Choroid plexus epithelial cell (primary cell): ENCODE measurements at places on chromosomes 3 and 15.
A peak's percentile ranks its signal among the peaks of the same experiment; 100 is the strongest.

DNA sequence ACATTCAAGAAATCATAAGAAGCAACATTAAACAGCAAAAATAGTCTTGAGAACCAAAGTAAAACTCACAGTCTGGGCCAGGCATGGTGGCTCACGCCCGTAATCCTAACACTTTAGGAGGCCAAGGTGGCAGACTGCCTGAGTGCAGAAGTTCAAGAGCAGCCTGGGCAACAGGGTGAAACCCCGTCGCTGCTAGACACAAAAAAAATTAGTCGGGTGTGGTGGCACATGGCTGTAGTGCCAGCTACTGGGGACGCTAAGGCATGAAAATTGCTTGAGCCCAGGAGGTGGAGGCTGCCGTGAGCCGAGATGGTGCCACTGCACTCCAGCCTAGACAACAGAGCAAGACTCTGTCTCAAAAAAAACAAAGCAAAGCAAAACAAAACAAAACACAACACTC lies 117.7 kb upstream of the GOLGA6L6 start:
- DNase-seq: no peak

DNA sequence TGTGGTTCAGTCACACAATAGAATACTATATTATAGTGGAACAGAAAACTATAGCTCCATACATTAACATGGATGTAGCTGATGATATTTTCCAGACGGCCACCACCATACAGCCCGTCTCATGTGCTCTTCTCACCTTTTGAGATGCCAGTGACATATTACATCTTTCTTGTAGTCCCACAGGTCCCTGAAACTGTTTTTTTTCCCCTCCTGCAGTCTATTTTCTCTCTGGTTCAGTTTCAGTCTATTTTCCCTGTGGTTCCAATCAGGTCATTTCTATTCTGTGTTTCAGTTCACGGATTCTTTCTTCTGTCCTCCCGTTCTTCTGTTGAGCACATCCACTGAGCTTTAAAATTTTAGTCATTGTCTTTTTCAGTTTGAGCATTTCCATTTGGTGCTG lies 72.2 kb downstream of the PPCDC start:
- no peak for DNase-seq

GRCh38 chr3:159252274-159252673 lies 450.4 kb downstream of the MFSD1 start:
- DNase-seq: peak; percentile 51

DNA sequence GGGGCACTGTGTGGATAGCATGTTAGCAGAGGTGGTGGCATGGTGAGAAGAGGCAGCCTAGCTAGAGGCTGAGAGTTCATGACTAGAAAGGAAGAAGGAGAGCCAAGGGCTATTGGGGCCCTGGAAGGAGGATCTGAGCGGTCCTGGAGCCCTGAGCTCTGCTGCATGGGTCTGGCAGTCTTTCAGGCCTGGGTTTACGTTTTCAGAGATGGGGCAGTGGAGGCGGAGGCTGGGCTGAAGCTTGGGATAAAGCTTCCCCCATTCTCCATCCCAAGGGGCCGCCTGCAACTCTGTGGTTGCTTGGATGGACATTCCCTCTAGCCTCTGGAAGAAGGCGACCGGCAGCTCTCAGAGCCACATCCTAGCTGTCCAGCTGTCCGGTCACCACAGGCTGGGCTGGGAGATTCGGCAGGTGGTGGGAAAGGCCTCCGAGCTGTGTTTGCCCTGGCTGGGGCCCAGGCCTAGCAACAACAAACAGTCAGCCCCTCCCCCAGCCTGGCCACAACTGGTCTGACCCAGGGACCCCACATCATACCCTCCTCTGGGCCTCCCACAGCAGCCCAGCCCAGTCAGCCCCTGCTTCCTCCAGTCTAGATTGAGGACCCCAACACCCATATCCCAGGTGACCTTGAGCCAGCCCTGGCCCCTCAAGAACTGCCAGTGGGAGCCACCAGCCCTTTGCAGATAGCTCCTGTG lies 1.8 kb upstream of the SLC38A3 start:
- no peak for DNase-seq

GRCh38 chr3:183099838-183100204 lies 525 bp upstream of the MCCC1 start:
- DNase-seq: no peak

- peak; percentile 74 for DNase-seq
Observed at GRCh38 chr3:150062492-150062891, 91.8 kb upstream of the PFN2 start.

DNA sequence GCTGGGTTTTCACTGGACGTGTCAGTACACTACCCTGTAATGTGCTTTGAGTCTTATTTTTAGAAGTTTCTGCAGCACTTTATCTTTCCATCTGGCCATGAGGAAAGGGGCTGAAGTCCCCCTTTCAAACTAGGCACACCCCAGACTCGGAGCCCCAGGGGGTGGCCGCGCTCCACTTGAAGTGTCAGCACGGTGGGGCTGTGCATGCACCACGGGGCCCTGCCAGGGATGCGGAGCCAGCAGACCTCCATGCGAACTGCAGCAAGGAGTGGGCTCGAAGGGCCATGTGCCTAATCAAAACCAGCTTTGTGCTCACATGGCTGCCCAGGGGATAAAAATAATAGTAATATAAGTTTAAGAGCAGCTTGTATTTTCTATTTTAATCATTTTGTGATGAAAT lies 100.9 kb upstream of the HACD2 start:
- no peak for DNase-seq

- no peak for DNase-seq
Observed at GRCh38 chr15:95898761-95899160, 431.7 kb upstream of the NR2F2 start.

DNA sequence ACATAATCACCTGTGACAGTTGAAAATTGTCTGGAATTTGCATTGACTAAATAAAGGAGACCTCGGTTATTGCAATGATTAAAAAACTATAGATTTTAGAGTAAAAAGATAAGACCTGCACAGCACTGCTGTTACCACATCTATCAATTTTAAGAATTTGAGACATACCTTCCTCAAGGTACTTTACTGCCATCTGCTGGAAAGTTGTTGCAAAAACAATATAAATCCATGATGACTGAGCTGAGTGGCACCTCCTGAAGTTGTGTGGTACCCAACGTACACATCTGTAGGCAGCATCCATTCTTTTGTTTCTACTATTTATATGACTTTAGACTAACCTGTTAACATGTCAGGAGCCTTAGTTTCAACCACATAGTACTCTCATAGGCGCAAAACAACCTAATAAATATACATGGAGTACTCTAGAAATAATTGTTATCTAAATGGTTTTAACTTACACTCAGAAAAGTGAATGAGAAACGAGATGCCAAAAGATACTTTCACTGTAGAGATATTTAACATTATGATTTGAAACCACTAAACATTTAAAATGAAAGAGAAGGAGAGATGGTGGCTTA lies 106.7 kb downstream of the GHSR start:
- DNase-seq: peak; percentile 77

DNA sequence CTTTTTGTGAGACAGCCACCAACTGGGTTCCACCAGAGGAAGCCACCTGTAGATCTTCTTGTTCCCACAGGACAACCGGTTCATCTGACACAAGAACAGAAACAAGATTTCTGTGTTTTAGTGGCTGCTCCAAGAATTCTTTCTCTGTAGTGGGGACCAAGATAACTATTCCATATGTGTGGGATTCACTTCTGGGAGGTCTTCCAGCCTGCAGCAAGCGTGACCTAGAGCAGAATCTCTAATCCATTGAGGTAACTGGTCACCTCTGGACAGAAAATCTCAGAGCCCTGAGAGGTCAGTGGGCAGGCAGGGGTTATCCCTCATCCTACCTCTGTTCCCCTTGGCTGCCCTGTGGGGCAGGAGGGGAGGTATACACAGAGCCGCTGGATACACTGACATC lies 311.3 kb downstream of the NTRK3 start:
- DNase-seq: no peak

GRCh38 chr15:95290176-95290974 lies 1040.1 kb upstream of the NR2F2 start:
- no peak for DNase-seq

DNA sequence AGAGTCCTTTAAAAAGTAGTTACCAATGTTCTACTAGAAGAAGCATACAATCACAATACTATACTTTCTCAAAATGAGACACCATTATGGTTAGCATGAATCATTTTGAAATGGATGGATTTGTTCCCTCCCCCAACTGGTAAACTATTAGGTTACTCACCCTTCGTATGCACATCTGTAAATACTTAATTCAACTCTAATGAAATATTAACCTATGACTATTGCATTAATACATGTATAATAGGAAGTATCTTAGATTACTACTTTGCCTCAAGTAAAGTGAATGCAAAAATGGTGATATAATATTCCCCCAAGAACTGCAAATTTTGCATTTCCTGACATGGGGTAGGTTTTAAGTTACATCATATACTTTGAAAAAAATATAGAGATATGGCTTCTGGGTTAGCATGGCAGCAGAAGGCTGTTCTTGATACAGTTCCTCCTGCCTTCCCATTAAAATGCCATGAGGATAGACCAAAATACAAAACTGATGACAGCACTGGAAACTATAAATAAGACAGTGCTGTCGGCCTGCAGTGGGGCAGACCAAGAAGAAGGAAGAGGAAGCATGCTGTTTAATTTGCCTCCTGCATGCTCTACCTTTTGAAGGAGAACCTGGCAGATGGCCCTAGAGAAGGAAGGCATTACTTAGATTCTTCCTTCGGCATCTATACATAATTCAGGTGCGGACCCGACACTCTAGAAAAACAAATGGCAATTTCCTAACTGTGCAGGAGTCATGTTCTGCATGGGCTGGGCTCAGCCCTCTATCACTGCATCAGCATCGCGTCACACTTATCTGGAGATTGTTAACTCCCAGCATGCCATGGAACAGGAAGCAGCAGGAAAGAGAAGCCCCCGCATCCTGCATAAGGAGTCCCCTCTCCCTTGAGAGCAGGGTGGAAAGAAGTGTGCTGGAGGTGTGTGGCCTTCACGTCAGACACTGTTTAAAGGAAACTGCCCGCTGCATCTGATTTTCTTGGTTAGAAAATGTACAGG lies 41.8 kb upstream of the NEO1 start:
- no peak for DNase-seq

DNA sequence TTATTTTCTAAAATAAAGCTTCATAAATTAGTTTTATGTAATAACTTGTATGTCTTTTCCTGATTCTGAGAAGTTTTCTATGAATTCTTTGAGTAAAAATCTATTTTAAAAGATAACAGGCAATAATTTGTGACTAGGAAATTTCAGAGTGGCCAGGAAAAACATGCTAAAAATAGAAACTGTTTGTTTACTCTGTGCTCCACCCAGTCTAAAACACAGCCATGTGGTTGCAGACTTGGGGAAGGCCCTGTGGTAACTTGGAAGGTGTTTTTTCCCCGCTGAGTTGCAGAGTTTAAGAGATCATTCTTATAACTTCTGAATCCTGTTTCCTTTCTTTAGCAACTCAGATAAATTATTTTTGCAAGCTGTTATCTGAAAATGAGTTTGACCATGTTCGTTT lies 21.9 kb downstream of the PLCL2 start:
- peak; percentile 69 for DNase-seq

DNA sequence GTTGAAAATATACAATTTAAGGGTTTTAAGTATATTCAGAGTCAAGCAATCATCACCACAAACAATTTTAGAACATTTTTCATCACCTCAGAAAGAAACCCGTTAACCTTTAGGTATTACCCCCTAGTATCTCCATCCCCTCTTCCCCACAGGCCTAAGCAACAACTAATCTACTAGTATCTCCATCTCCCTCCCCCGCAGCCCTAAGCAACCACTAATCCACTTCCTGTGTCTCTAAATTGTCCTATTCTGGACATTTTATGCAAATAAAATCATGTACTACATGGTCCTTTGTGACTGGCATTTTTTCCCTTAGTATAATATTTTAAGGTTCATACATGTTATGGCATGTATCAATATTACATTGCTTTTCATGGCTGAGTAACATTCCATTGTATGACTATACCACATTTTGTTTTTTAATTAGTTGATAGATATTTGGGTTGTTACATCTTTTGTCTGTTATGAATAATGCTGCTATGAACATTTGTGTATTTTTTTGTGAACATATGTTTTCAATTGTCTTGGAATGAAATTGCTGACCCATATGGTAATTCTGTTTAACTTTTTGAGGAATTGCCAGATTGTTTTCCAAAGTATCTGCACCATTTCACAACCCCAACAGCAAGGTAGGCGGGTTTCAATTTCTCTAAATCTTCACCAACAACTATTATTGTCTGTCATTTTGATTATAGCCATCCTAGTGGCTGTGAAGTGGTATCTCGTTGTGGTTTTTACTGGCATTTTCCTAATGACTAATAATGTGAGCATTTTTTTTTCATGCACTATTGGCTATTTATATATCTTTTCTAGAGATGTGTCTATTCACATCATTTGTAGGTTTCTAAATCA lies 215.6 kb upstream of the CD96 start:
- peak; percentile 31 for DNase-seq

DNA sequence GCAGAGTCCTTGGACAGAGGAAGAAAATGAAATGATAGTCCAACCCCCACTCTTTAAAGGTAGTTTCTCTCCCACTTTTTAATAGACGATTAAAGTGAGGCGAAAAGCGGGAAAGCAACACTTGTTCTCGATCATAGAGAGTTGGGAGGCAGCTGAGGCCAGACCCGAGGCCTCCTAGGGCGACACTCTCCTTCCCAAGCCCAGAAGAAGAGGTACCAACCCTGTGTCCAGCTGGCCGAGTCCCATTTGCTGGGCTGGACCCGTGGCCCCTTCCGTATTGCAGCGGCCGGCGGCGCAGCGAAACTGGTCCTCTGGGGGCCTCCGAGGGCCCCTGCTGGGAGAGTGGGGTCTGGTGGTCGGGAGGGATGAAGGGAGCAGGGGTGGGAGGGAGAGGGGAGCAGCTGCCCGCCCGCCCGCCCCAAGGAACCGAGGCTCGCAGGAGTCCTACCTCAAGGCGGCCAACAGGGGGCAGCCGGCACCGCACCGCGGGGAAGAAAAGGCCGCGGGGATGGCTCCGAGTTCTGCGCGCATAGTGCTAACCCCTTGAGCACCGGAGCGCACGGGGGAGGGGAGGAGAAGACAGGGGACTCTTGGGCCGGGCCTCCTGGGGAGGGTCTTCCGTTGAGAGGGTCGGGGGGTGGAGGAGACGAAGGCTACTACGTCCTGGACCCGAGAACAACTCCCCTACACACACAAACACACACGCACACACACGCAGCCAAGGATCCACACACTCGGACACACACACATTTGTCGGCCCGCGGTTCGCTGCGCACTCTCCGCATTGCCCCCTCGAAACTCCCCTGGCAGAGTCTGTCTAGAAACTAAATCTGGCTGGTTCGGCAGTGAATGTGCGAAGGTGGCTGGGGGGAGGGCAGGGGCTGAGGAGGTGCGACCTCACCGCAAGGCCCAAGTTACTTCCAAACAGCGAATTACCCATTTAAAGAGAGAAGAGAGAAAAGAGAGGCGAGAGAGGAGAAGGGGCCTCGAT lies 2.0 kb downstream of the WNT5A start:
- DNase-seq: peak; percentile 91

DNA sequence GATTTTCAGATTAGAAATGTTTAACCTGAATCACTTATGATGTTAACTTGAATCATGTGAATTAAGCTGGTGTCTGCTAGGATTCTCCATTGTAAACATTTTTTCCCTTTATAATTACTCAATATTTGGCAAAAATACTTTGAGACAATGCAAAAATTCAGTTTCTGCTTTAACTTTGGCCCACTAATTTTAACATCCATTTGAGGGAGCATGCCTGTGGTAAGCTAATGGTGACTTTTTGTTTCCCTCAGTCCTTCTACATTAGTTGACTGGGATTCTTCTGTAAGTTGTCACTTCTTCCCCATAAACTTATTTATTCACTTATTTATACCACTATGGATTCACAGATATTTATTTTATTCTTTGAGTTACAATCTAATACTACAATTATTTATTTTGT lies 59.3 kb downstream of the PIK3R4 start:
- DNase-seq: no peak

- peak; percentile 78 for DNase-seq
Observed at GRCh38 chr3:129526121-129526900, 2.1 kb upstream of the RHO start.

GRCh38 chr3:43013743-43014155 lies 34.6 kb downstream of the GASK1A start:
- DNase-seq: no peak
